ENCODE measurements at places on chromosomes 11 and 22.

DNA sequence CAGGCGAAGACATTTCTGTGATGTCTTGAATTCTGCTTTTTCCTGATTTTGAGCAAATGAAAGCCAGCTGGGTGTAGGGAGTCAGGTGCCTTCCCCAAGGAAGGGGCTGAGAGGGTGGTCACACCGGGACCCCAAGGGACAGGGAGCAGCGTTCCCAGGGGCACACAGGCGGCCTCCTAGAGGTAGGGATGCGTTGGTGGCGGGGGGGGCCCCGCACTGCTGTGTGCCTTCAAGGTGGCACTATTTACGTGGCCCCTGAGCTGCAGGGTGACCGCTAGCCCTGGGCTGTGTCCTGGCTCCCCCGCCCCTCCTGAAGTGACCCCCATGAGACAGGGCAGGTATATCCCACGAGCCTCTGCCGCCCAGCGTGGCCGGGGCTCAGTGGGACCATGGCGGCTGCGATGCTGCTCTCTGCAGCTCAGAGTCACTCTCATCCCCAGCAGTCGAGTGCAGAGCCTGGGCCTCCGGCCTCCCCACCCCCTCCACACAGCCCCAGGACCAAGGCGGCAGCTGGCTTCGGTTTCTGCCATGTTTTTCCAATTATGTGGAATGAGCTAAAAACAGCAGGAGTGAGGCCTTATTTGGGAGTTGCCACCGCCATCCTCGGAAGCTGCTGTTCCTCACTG is 60.9 kb downstream of the LRP5 start:
- peak; percentile 76 for DNase-seq

DNA sequence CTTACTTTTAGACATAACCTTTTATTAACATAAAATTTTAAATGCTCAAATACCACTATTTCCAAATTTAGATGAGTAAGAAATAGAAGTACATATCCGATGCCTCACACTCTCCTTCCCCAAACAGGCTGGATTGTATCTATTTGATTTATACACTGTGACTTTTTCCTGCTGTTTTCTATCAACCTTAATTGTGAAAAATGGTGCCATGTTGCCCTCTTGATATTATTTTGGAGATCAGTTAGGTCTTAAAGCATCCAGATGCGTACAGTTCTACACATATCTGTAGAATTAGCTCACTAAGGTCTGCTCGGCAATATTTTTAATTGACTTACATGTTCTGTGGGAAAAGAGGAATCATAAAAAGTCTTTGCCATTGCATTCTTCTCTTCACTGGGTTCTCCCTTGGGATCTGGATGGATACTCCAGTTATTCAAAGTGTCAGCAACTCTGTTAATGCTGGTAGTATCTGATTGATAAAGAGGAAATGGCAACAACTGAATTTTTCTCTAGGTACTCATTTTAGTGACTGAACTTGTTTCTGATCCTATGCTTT is 27.2 kb downstream of the EIF3M start:
- no peak for DNase-seq

DNA sequence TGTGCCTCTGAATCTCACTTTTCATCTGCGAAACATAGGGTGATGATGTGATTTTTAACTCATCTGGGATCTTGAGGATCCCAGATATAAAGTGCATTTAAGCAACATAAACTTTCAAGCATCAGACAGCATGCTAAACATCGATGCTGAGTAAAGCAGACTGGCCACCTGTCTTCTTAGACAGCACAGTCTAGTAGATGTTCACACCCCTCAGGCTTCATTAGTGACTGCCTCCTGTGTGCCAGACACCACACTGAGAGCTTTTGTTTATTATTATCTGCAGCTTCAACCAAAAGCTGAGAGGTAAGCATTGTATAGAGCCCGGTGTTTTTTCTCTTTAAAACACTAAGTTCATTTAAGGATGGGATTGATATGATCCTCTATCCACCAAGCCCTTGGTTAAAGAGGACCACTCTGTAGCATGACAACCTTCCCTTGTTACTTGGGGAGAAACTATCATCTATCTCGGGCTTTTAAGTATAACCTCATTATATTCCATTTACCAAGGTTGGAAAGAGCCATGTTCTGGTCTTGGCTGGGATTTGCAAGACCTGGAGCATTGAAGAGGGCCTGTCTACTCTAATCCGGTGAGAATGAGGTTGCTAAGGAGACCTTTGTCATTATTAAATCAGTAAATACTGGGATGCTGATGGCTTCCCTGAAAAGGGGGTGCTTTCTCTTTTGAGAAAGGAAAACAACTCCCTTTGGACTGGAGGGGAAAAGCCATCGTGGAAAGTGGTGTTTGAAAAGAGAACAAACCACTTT is 114.2 kb upstream of the SEZ6L start:
- DNase-seq, result no peak

GRCh38 chr11:16793009-16793408 is 54.6 kb downstream of the C11orf58 start:
- DNase-seq, result no peak

DNA sequence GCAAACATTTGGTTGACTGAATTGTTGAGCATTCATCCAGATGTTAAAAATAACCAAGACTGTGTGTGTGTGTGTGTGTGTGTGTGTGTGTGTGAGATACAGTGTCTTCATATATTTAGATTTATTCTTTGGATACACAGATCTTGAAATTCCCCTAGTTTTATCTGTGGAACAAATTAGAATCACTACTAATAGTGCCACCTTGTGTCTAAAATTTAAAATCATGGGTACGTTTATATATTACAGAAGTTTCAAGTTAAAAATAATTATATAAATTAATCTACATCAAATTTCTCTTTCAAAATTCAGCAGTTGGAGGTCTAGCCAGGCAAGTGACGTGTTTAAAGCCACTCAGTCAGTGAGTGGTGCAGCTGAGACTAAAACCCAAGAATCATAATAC is 1566.2 kb upstream of the TENM4 start:
- peak; percentile 27 for DNase-seq

DNA sequence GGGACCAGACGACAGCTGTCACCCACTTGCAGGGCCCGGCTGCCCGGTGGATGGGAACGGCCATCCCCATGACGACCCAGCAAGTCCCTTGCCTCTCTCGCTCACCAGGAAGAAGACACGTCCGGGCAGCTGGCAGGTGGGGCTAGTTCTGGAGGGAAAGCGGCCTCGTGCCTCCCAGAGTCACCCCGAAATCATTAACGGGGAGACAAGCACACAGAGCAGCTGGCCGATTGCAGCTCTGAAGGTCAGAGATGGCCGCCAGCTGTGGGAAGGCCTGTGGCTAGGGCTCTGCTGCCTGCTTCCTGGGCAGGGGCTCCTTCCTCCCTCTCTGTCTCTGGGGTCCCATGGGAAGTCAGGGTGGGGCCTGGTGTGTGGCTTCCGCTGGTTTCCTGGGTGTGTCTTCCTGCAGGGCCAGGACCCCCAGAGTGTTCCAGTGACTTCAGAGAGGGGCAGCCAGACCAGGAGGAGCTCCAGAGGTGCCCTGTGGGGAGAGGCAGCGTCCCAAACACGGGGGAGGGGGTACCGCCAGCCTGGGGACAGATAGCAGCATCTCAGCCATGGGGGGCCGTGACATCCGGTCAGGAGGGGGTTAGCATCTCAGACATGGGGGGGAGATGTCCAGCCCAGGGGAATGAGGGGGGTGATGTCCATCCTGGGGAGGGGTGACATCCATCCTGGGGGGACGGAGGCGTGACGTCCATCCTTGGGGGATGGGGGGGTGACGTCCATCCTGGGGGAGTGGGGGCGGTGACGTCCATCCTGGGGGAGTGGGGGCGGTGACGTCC is 114.9 kb downstream of the KCNQ1 start:
- DNase-seq, result no peak

DNA sequence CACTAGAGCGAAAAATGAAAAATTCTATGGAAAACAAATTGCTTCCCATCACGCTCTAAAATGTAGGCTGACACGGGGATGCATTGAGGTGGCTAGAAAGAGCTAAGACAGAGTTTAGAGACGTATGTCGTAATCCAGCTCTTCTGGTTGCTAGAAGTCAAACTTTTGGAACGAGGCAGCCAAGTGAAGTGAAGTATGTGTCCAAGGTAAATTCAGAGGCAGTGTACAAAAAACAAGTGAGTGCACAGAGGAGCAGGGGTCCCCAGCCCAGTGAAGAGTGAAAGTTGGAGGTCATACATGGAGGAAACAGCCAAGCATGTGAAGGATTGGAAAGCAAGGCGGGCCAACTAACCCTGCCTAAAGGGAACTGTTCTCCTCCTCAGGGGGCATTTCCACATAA is 528.5 kb downstream of the NTM start:
- no peak for DNase-seq

DNA sequence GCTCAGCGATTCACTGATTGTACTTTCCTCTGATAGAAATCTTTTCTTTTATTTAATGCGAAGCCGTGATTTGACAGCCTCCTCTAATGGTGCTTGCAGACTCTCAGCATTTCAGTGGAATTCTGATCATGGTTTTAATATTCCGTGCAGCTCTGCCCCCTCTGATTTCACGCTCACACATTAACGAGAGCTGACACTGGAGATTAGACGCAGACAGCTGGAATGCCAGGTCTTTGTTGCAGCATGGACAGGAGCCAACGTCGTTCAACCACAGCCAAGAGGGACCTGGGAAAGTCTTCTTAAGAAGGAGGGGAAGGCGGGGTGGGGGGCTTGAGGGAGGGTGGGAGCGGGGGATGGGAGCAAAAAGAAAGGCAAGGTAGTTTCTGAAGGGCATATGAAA is 186.4 kb downstream of the BLID start:
- DNase-seq, result no peak

DNA sequence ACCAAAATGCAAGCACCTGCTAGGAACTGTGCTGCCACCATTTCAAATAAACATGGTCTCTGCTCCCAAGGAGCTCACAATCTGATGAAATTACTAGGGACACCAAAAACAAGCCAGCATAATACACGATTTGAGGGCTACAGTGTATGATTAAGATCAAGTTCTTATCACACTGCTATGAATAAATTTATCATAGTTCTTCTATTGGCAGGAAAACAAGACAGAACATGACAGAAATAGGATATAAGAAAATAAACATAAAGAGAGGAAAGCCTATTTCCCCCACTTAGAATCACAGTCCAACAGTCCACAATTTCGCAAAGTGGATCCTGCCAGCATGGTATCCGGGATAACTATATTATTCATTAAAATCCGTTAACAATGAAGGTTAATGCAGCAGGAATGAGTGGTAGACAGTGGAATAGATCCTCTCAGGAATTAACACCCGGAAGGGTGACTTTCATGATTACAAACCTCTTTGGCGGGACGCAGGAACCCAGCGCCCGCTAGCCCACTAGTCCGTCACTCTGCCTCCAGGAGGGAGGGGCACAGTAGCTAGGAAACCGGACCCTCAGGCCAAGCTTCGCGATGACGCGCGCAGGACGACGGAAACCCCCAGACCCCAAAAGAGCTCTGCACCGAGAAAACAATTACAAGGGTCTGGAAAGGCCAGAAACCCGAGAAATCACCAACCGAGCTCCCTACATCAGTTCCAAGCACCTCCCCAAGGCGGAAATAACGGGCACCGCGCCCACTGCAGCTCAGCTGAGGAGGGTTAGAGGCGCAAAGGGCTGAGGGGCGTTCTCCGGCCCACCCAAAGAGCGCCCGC is 607 bp downstream of the CCDC82 start:
- DNase-seq, result no peak

GRCh38 chr22:40463683-40464082 is 93.3 kb downstream of the SGSM3 start:
- DNase-seq, result no peak

DNA sequence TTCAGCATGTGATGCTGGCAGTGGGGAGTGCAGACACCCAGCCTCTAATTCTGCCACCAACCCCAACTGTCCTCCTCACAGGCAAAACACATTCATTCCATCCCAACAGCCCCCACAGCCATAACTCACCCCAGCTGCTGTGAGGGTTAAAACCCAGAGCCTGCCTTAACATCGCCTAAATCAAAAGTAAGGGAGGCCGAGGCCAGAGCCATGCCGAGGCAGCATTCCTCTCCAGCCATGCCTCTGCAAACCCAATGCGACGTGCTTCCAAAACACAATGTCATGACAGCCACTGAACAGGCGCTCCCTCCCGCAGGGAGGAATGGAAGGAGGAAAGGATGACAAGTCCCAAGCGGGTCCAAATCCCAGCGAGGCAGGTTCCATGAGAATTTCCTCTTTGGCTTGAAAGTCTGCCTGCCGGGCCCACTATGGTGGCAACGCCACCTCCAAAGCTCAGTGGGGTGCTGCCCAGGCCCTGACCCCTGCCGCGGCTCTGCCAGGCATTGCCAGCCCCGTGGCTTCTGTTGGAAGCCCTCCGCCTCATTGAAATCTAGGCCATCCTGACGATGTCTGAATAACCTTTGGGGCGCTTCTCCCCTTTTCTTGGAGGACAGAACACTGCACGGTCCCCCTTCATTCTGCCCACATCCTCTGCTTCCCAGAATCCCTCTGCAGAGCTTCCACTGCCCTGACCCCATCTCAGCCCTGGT is 472.3 kb downstream of the BRD1 start:
- no peak for DNase-seq

DNA sequence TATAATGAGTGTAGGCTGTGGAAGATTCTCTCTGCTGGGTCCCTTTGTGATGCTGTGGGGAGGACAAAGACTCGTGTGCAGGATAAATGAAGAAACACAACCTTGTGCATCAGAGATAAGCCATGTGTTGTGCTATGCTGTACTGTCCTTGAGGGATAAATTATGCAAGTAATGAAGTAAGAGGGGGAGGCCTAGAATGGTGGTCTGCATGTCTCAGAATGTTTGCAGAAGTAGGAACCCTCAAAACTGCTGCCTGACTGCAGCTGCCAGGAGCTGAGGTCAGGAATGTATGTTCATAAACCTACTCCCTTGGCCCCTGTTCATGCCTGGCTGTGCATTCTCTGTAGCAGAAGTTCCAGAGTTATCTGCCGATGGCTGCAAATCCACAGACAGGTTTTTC is 4.6 kb upstream of the SMCO4 start:
- no peak for DNase-seq

GRCh38 chr11:79007771-79008402 is 432.9 kb downstream of the TENM4 start:
- no peak for DNase-seq

DNA sequence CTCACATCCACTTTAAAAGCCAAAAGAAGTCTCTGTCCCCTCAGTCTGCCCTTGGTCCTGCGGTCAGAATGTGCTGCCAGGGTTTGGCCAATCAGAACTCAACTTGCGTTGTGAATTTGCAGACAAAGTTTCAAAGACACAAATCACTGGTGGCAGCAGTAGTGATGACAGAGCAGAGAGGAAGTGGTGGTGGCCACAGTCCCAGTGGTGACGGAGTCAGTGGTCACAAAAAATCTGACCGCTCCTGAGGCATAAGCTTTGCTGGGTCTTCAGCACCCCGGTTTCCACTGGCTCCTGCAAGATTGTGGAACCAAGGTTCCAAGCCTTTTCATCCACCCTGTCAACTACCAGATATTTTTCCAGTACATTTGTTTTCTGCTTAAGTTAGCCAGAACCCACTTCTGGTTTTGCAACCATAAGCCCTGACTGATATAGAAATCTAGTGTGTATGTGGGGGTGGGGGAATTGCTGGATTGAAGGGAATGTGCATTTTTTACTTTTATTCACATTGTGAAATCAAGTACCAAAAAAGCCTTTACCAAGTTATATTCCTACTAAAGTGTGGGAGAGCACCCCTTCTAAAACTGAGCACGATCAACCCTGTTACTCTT is 112.3 kb downstream of the TMPRSS5 start:
- DNase-seq, result no peak

Measured in fibroblast of the conjunctiva (primary cell).